ENCODE measurements at places on chromosomes 3 and 15.

- no peak for DNase-seq
Observed at GRCh38 chr3:50089609-50089945, 858 bp downstream of the RBM5 start.

GRCh38 chr15:31046759-31047359 is 54.7 kb downstream of the TRPM1 start:
- no peak for DNase-seq

DNA sequence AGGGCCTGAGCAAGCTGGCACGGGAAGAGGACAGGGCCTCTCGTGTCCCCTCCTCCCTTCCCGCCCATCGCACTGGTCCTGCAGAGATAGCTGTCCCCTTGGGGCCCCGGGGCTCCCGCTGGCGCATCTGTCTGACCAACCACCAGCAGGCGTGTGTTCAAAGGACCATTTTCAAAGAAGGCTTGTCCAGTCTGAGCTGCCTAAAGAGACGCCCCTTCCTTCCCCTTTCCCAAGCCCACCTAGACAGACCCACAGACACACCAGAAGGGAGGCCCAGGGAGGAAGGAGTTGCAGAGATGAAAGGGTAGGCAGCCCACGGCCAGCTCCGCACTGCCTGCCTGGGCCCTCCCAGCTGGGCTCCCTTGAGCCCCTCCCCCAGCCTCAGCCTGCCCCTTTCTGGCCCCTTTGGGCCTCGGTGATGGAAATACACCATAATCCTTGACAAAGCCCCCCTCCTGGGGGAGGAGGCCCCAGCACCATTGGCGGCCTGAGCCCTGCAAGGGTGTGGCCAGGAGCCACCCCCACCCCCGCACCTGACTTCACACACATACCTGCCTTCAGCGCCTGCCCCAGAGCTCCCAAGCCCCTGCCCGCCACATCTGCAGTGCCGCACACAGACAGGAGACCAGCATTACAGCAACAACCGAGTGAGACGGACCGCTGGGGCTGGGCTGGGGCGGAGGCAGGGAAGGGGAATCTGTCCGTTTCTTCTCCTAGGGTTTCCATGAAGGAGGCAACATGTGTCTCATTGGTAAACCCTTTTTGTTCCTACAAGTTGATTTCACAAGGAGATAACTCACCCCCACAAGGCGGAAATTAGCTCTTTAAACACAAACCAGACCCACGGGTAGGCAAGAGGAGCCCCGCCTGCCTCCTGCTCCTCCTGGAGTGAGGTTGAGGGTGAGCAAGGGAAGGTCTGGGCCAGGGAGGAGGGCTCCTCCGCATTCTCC is at the start of gene STRA6:
TSS of gene STRA6 (minus strand) at position 336 of the 950 bp plus-strand sequence. CDS start 520 bp downstream, outside the sequence.
- DNase-seq = no peak

DNA sequence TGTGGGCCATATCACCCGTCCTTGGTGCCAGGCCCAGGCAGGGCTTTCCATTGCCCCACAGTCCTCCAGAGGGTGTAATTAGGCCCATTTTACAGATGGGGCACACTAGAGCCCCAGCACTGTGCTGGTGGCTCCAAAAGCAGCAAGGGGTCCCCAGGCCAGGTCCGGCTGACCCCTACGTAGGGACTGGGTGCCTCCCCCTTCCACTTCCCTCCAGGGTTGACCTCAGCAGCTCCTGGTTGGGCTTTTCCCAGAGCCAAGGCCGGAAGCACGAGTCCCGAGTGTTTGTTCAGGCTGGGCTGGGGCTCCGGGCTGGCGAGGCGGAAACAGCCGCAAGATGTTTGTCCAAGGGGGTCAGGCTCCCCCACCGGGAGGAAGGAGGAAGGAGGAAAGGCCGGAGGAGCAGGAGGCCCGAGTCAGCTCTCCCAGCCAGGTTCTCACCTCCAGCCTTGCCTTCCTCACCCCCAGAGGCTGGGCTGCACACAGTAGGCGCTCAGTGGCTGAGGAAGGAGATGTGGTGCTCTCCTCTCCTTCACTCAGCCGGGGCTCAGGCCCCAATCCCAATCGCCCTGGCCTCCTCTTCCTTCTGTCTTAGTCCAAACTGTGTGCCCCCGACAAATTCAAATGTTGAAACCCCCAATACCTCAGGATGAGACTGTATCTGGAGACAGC is 17.1 kb upstream of the PLXND1 start:
- no peak for DNase-seq

DNA sequence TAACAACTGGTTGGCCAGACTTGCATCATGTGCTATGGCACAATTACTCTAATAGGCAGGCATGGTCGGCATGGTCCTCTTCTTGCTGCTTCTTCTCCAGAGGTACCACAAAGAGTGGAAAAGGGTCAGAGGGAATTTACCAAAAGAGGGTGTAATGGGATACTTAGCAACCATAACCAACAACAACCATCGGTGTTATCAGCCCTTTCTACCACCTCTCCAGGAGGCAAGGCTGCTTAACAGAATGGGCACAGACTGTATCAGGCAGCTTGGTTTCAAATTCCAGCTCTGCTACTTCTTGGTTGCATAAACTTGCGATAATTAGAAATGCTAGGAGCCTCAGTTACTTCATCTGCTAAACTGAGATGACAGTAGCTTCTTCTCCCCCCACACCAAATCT is 284.6 kb upstream of the CRBN start:
- no peak for DNase-seq

DNA sequence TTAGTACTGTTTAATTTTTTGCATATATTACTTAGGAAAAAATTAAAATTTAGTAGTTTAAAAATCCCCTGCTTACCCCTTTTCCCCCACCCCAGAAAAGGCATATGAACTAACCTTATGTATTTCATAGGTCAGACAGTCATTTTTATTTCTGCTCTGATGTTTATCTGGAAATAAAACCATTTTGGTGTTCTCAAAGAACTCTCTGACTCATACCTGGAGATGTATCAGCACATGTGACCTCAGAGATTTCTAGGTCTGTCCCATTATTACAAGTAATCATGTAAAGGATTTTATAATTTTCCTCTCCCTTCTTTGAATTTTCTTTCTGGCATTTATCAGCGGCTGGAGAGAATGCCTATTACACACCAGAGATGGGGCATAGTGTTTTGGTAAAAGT is 14.1 kb upstream of the CCR8 start:
- no peak for DNase-seq

DNA sequence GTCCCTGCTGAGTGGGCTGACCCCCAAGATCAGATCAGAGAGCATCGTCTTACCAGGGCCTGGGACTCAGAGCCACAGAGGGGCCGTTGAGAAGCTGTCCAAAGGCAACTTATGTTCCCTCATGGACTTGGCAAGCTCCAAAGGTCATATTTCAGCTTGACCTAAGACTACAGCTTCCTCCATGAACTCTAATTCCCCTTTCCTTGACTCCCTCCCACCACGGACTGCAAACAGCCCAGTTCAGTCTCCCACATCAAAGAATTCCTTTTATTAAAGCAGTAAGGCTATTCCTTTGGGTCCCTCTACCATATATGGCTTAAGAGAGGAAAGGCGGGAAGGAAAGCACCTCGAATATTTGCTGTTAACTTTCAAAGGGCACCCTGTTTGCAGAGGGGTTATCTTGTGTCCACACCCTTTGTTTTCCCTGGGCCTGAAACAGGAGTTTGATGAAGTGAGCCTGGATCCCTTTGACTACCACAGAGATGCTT is 146.1 kb upstream of the THBS1 start:
- DNase-seq = no peak

GRCh38 chr3:160739079-160739478 is 17.0 kb upstream of the PPM1L start:
- no peak for DNase-seq

- DNase-seq = no peak
Observed at GRCh38 chr3:44418549-44418948, 58.9 kb downstream of the ZNF445 start.

DNA sequence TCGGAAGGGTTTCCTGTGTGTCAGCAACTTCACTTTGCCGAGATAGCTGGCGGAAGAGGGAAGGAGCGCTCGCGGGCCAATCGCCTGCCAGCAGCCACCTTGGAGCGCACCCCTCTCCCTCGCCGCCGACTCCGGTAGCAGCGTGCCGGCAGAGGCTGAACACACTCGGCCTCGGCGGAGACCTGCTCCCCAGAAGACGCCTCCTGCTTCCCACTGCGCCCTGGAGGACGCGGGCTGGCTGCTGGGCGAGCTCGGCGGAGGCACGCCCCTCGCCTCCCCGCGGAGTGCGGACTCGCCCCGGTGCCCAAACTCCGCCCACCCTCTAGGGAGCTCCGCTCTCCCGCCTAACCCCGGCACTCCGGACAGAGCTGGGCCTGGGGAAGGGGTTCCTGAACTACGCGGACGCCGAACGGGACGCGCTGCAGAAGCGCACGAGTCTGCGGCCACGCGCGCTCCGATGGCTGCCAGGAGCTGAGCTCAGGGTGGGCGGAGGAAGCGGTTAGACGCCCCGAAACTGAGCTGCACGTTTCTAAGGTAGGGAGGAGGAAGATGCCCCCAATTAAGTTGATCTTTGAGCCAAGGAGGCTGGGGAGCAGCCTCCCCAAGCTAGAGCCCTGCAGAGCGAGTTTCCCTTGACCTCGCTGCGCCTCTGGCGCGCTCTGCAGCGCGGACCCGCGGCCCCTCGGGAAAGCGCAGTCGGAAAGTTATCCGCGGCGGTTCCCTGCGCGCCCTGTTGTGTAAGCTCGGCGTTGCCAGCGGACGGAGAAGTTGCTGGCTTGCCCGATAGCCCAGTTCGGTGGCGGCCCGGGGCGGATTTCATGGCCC is at the start of gene P2RY1:
TSS of gene P2RY1 (plus strand) at position 356 of the 825 bp plus-strand sequence. CDS start 652 bp downstream, outside the sequence.
- DNase-seq = peak; percentile 98

GRCh38 chr15:58546066-58546591 is 114.3 kb downstream of the LIPC start:
- no peak for DNase-seq

- no peak for DNase-seq
Observed at GRCh38 chr3:99877031-99877579, 59.4 kb downstream of the CMSS1 start.

DNA sequence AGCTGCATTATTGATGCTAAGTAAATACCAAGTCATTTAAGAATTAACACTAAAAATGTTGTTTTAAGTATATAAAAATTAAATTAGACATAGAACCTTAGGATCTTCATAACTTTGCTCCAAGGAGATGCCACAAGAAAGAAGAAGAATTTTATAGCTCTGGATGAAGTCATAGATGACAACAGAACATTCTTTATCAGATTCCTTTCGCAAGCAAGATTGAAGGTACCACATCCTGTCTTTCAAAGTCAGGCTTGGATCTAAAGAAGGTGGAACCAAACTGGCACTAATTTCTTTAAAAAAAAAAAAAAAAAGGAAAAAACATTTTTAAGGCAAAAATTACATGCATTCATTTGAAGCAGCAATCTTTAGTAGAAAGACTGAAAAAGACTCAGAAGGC is 62.5 kb downstream of the POLQ start:
- no peak for DNase-seq

DNA sequence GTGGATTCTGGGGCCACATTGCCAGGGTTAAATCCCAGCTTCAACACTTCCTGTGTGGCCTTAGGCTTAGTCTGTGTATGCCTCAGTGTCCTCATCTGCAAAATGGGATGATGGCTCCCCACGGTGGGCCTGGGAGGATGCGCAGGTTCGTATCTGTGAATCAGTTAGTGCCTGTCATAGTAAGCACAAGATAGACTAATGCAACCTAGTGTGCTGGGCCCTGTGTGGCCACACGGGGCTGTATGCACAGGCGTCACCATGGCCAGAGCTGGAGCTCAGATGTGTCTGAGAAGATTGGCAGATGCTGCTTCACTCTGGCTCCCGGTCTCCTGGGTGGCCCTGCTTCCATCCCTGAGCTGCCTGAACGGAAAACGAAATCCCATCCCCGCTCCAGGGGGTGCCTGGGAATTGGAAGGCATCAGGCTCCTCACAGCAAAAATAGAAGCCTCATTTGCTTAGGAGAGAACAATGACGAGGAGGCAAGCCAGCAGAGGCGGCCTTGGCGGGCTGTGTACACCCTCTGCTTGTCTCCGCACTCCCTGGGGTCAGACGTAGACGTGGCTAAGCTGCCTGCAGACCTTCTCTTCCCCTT is 103.6 kb downstream of the APBA2 start:
- no peak for DNase-seq

- no peak for DNase-seq
Observed at GRCh38 chr3:48404440-48405342, 25.2 kb downstream of the PLXNB1 start.

DNA sequence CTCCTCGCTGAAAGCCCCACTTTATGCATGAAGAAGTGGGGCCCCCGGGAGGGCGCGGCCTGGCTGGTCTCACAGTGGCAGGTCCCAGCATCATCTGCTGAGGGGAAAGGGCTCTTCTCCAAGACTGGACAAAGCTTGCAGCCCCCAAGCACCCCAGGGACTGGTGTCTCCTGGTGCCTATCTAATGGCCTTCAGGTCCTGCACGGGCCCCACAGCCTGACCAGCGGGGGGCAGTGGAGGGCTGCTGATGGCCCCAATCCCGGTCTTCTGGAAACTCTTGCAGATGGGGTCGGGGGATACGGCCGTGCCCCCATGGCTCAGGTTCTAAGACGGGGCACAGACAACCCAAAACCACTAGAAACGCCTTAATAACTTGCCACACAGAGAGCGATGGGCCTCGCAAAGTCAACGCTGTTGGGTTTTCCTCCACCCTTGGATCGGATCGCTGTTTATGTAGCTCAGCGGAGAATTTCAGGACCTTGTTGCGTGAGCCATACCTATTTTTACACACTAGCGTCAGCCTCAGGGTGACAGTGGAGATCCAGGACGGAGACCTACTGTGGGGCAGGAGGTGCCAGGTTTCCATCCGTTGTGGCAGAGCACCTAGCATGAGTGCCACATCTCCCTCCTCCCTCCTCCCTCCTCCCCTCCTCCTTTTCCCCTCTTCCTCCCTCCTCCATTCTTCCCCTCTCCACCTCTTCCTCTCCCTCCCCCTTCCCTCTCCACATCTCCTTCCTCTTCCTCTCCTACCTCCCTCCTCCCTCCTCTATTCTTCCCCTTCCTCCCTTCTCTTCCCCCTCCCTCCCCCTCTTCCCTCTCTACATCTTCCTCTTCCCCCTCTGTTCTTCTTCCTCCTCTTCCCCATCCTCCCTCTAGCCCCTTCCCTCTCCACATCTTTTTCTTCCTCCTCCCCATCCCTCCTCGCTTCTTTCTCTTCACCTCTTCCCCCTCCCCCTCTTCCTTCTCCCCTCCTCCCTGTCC is 79.3 kb upstream of the ALDH1L1 start:
- DNase-seq = peak; percentile 2

- DNase-seq = peak; percentile 62
Observed at GRCh38 chr3:66816090-66816761, 181.9 kb upstream of the KBTBD8 start.
